Gastrocnemius medialis (tissue), 4 donors: ENCODE measurements at places on chromosomes 12 and 14. TPM values are rescaled to one million over a fixed set of nuclear protein-coding genes. Genes with fewer than 3 reads are reported as not detected.
A peak's percentile ranks its signal among the peaks of the same experiment; 100 is the strongest.

GRCh38 chr12:110174373-110174996, 50.3 kb downstream of the IFT81 start:
- DNase-seq: no peak
- H3K27me3 ChIP-seq: no peaks in the 10 kb centered on the region
- no peaks in the 10 kb centered on the region for H3K36me3 ChIP-seq
- peak overlapping the region; percentile 78 for H3K27ac ChIP-seq

Gene EPYC
- total RNA-seq: not detected

GRCh38 chr12:115998794-115999478, 278.6 kb downstream of the MED13L start:
- no peak overlapping the region for H3K4me3 ChIP-seq
- no peaks in the 10 kb centered on the region for H3K36me3 ChIP-seq

- DNase-seq: no peak
- no peaks in the 10 kb centered on the region for H3K27me3 ChIP-seq
- H3K4me1 ChIP-seq: no peaks in the 10 kb centered on the region
- H3K36me3 ChIP-seq: no peaks in the 10 kb centered on the region
- no peak overlapping the region for H3K27ac ChIP-seq
- no peak overlapping the region for H3K4me3 ChIP-seq
These were observed 91.8 kb downstream of the EML1 start for GRCh38 chr14:99884834-99885648.

DNA sequence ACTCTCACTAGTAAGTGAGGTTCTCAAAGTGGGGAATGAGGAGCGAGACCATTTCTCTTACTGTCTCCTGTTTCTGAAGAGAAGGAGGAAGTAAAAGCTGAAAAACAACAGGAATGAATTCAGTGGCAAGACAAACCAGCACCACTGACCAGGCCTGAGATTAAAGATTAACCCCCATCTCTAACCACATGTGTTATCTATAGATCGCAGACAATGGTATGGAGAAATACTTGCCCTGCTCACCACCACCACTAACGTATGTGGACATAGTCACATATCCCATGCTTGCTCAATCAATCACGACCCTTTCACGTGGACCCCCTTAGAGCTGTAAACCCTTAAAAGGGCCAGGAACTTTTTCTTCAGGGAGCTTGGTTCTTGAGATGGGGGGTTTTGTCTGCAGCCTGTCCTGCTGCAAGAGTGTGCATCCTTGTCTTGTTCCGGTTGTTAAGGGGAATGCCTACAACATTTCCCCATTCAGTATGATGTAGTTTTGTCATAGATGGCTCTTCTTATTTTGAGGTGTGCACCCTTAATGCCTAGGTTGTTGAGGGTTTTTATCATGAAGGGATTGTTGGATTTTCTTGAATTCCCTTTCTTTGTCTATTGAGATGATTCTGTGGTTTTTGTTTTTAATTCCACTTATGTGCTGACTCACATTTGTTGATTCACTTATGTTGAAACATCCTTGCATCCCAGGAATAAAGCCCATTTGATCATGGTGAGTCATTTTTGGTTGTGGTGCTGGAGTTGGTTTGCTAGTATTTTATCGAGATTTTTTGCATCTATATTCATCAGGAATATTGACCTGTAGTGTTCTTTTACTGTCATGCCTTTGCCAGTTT, 698.8 kb upstream of the LMO3 start:
- H3K36me3 ChIP-seq: no peaks in the 10 kb centered on the region
- H3K4me1 ChIP-seq: no peaks in the 10 kb centered on the region
- H3K27ac ChIP-seq: no peak overlapping the region

DNA sequence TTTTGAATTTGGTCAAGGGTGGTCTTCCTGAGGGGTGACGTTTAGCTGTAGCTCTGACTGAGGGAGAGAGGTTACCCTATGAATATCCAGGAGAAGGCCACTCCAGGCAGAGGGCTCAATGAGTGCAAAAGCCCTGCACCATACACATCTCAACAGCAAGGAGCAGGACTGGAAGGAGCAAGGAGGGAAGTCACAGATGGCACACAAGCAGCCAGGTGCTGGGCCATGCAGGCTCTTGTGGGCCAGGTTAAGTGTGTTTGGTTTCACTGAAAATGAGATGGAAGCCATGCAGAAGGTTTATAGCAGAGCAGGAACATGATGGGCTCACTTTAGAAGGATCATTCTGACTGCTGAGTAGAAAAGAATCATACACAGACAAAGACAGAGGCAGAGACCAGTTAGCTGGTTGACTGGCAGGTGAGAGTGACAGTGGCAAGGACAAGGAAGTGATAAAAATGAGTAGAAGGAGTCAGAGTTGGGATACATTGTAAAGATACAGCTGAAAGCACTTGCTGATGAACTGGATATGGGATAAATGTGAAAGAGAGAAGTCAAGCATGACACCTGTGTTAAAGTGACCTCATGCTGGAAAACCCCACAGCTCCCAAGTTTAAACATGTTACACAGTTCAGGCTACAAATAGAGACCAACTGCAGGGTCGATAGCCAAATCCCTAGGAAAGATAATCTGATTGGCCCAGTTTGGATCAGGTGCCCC, 81.2 kb downstream of the PRKD1 start:
- H3K27ac ChIP-seq: peak overlapping the region; percentile 32
- no peaks in the 10 kb centered on the region for H3K27me3 ChIP-seq
- no peak overlapping the region for H3K4me3 ChIP-seq
- no peak for DNase-seq

- H3K4me3 ChIP-seq: no peak overlapping the region
- no peak for DNase-seq
- H3K4me1 ChIP-seq: no peaks in the 10 kb centered on the region
- no peaks in the 10 kb centered on the region for H3K36me3 ChIP-seq
These were observed 317.7 kb upstream of the LRFN5 start for GRCh38 chr14:41289025-41289424.

Gene ITGA5
- total RNA-seq: 32.3 TPM

DNA sequence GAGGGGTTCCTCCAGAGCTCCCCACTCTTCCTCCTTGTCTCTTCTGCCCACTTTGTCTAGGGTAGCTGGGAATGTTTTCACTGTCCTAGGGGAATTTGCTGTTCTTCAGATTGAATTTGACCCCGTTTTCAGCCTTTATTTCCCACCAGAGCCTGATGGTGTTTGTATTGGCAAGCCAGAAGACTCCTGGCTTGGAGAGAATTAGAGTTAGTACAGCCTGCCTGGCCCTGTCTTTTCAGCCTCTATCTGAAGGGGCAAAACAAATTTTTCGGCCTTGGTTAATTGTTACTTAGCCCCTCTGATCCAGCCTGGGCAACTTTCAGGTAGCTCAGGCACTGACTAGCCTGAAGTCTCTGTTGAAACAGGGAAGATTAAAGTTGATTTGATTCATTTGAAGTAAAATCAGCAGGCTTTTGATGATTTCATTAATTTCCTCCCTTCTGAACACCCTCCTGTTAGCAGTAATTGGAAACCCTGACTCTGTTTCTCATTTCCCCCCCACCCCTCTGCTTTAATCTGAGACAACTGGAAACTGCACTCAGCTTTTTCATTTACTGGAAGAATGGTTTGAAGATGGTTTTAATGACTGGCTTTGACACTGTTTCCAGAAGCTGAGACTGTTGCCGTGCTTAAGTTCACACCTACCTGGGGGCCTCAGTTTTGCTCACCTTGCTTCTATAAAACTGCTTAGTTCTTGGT, 63.3 kb downstream of the SUSD6 start:
- H3K27ac ChIP-seq: peak overlapping the region; percentile 73
- H3K4me1 ChIP-seq: peaks cover 60% of the 10 kb centered on the region
- no peak overlapping the region for H3K4me3 ChIP-seq
- no peaks in the 10 kb centered on the region for H3K27me3 ChIP-seq
- H3K36me3 ChIP-seq: no peaks in the 10 kb centered on the region
- DNase-seq: no peak

DNA sequence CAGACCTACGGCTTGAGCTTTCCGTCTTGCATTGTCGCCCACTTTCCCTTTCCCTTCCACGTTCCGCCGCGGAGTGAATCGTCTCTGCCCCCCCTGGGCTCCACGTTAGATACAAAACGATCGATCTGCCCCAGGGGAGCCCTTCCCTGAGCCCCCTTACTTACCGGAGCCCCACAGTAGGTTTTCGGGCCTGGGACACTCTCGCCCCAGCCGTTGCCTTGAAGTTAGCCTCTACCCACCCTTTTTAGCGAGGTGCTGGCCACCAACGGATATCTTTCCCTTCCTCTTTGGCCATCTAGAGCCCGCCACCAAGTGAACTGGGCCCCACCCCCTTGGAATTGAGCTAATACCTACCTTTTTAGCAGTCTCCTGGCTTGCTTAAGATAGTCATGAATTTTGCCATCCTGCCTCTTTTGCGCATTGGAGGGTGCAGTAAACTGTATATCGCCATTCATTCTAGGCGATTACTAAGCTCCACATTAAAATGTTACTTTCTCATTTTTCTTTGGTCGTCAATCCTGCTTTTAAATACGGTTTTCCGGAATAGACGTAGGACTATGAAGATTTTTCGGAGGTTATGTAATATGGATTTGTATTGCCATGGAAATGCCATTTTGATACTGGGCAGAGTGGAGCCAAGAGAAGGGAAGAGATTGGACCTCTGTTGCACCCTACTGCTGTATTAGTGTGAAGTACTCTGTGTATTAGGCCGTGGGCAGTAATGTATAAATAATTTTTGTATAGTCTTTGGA, 764 bp downstream of the RBM25 start:
- peaks cover 37% of the 10 kb centered on the region for H3K4me1 ChIP-seq
- peak overlapping the region; percentile 92 for H3K4me3 ChIP-seq
- no peak for DNase-seq
- H3K36me3 ChIP-seq: peaks cover 9% of the 10 kb centered on the region
- no peaks in the 10 kb centered on the region for H3K27me3 ChIP-seq
- peak overlapping the region; percentile 87 for H3K27ac ChIP-seq

Gene IPO4
- total RNA-seq: 35.7 TPM

Gene TMPRSS12
- total RNA-seq: not detected

DNA sequence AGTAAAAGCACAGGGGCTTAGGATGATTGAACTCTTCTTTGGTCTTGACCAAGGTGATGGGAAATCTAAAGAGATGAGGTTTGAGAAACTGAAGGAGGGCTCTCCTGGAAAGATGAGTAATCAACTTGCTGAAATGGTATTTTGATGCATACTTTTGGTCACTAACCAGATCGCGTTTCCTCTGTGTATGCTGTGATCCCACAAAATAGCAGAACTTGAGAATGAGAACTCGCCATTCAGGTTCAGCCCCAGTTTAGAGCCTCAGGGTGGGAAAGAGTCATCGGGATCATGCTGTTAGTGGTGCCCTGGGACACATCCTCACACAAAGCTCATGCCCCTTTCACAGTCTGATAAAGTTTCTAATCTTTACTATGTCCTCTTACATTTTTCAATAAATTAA, 488.8 kb downstream of the ETNK1 start:
- no peak overlapping the region for H3K27ac ChIP-seq
- H3K4me1 ChIP-seq: no peaks in the 10 kb centered on the region
- H3K27me3 ChIP-seq: no peaks in the 10 kb centered on the region
- no peak for DNase-seq

DNA sequence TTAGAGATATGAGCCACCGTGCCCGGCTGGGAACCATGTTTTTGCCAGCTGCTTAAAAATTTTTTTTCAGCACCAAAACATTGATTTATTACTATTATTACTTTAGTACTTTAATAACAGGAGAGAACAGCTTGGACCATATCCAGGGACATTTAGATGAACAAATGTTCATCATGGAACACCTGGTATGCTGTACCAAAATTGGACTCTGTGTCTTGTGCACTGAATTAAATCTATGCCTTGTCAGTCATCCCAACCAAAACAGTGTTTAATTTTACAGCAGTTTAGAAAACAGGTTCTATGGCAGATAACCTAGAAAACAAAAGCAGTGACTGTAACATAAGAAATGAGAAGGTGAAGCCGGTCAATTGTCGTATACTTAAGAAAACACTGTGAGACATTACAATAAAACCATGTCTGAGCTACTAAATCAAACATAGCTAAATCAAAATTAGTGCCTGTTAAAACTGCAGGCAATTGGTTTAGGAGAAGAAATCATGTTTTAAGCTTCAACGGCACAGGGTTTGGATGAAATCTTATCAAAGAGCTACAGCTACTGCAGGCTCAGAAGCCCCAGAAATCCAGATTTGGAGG, 58.2 kb upstream of the PYGL start:
- no peaks in the 10 kb centered on the region for H3K36me3 ChIP-seq
- peak overlapping the region; percentile 88 for H3K27ac ChIP-seq
- H3K4me1 ChIP-seq: peaks cover 33% of the 10 kb centered on the region
- no peak for DNase-seq

DNA sequence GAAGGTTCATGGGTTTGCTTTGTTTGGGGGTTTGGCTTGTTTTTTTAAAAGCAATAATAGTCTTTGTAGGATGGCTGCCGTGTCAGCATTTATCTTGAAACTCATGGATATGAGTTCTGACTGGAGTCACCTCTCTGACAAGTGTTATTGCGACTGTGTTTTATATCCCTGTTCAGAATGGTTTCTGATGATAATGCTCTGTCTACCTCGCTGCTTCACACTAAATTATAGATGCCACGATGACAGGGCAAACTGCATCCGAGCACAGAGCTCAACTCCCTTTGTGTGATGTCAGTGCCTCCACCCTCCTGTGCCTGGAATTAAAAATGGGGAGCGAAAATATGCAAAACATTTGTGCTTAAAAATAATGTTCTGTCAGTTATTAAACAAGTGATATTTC, 250.8 kb downstream of the EGLN3 start:
- H3K36me3 ChIP-seq: no peaks in the 10 kb centered on the region
- H3K4me1 ChIP-seq: no peaks in the 10 kb centered on the region
- H3K4me3 ChIP-seq: no peak overlapping the region
- no peaks in the 10 kb centered on the region for H3K27me3 ChIP-seq

- no peak overlapping the region for H3K27ac ChIP-seq
- H3K36me3 ChIP-seq: no peaks in the 10 kb centered on the region
- no peaks in the 10 kb centered on the region for H3K4me1 ChIP-seq
- H3K4me3 ChIP-seq: no peak overlapping the region
These were observed 469.8 kb downstream of the BCAT1 start for GRCh38 chr12:24479131-24479530.

Gene GRIP1
- 2.1 TPM for total RNA-seq

DNA sequence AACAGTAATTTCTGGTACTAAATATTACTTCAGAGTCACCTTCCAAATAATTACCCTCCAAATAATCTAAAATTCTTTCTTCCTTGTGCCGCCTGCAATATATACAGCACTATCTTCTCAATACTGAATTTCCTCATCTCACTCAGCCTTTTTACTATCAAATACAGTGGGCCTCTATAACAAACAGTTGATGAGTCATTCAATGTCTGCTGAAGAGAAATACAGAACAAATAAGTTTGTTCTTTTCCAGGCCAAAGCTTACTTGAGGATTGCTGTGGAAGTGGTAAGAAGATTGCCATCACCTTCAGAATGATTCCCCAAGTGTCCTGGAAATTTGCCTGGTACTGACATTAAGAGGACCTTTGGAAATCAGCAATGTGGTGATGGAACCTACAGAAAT, 218.2 kb upstream of the ARHGAP5 start:
- no peak for DNase-seq
- no peaks in the 10 kb centered on the region for H3K36me3 ChIP-seq
- H3K27ac ChIP-seq: no peak overlapping the region
- no peak overlapping the region for H3K4me3 ChIP-seq
- no peaks in the 10 kb centered on the region for H3K27me3 ChIP-seq
